ENCODE measurements at places on chromosomes 1 and 21.

DNA sequence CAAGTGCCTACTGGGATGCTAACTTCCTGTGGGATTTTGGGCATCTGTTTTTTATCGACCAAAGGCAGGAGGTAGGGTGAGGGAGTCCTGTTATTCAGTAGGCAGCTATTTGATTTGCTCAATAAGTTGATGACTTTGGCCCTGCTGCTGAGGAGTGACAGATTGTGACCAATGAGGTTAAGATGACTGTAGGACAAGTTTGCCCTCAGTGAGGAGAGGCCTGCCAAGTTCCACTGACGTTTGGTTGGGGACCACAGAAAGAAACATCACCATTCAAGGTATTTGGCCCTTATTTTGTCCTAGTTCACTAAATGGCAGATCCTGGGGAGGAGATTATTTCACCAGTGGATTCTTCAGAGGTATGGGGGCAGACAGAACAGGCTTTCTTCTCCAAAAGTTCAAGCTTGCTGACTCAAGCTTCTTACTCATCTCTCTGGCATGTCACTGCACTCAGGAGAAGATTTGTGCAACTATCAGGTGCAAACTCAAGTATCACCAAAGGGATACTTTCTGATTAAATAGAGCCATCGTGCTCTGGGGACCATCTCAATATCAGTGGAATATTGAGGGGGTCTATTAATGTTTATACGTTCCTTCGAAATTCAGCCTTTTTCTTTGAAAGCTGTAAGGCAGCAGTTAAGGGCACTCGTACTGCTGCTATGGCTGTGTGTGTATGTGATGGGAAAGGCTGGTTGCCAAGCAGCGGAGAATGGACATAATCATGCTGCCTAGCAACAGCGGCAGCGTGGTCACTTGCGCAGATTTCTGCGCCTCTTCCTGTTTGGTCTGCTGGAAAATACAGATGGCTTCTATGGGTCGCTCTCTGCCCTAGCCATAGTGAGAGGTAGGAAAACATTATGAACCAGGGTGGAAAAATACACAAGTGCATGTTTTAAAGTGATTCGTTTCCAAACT is 78.7 kb downstream of the PBX1 start:
- DNase-seq = no peak

GRCh38 chr1:193417403-193417802 is 231.0 kb upstream of the B3GALT2 start:
- DNase-seq = peak; percentile 45

DNA sequence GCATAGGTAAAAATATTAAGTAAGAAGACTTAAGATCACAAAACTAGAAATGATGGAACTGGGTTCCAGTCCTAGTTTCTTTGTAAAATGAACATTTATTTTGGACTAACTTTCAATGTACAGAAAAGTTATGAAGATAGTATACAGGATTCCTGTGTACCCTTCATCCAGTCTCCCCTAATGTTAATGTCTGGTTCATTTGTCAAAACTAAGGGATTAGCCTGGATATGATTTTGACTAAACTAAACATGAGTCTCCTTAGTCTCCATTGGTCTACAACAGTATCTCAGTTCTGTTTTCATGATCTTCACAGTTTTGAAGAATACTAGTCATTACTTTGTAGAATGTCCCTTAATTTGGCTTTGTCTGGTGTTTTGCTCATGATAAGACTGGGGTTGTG is 54.5 kb downstream of the UBE4B start:
- no peak for DNase-seq

DNA sequence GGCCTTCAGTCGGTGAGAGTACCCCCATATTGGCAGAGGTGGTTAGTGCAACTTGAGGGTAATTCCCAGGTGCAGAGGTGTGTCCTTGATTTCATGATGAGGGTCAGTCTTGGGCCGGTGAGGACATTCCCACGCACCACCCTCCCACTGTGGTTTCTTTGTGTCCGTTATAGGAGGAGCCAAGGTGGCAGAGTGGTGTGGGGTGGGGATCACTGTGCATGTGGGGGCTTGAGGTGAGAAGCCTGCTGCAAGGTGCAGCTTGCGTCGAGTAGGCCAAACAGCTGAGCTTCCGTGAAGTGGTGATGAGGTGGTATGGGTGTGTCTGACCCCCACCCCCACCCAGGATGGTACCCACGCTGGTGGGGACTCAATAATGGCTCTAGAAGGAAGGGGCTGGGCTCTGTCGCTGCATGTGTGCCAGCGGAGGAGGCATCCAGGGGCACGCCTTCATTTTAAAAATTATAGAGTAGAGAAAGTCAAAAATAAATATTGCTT is 6.2 kb downstream of the PTPRF start:
- DNase-seq = no peak

Measured in CD4-positive, alpha-beta T cell treated with Interleukin-15 for 4 hours (primary cell).